ENCODE measurements at places on chromosomes 5 and 9.

GRCh38 chr9:104091708-104092107 lies 2.4 kb upstream of the SMC2 start:
- peak; percentile 38 for DNase-seq

DNA sequence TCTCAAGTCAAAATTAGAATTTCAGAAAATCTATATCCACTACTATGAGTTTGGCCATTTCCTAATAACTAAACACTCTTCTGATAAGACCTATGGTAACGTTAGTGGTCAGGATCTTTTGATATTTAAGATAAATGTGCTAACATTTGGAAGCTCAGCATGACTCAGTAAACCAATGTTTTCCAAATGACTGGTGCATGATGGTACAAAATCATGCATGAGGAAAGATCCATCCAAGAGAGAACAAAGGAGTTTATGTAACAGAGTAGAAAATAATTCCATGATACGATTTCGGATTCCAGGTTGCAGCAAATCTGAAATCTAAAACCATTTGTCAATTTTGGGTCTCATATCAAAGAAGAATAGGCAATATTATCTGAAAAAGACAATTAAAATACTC lies 279.2 kb downstream of the NSG2 start:
- DNase-seq: no peak

DNA sequence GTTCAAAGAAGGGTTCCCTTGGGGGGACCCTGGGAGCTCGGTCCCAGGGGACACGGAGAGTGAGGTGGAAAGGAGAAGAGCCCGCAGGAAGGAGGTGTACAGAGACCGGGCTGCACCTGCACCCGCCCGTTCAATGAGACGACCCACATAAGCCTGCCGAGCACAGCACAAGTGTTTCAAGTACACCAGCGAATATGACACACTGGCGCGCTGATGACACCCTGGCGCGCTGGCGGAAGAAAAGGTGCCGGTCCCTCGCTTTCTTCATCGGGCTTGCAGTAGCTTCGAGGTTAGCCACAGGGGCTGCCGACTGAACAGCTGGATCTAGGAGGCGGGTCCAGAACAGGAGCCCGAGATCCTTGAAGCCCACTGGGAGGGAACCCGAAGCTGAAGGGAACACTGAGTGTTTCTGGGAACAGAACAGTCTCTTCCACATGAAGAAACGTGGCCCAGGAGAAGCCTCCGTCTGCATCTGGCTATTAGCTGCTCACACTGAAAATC lies 1.4 kb downstream of the TBC1D9B start:
- no peak for DNase-seq

GRCh38 chr5:96327722-96328121 lies 105.3 kb downstream of the PCSK1 start:
- no peak for DNase-seq

DNA sequence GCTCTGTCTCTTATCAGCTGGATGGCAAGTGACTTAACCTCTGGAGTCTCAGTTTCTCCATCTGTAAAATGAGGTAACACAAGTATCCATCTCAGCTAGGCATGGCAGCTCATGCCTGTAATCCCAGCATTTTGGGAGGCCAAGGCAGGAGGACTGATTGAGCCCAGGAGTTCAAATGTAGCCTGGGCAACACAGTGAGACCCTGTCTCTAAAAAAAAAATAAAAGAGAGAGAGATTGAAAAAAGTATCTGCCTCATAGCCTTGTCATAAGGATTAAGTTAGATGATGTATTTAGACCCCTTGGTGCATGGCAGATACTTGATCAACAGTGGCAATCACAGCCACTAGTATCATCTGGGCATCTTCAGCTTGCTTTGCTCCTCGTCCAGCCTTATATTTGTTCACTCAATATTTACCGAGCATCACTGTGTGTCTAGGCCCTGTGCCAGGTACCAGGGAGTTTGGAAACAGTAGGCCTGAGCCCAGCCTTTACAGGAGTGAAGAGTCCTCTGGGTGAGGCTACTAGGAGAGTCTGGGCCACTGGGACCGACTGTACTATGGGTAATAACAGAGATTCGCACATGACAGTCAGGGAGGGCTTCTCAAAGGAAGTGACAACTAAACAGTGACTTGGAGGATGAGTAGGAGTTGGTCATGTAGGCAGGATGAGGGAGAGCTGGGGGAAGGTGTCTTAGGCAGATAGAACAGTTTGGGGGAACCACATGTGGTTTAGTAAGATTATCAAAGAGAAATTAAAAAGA lies 34.2 kb downstream of the CORO2A start:
- DNase-seq: no peak

DNA sequence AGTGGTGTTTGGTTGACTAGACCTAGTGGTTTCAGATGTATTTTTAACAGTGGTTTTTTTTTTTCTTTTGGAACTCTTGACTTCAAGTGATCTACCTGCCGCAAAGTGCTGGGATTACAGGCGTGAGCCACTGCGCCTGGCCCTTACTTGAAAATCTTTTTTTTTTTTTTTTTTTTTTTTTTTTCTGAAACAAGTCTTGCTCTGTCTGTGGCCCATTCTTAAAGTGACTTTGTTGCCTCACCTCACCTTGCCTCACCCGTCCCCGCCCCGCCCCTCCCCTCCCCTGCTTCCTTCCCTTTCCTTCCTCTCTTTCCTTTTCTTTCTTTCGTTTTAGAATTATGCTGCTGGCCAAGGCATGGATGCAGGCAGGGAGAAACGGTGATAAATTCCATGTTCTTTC lies 26.0 kb downstream of the GPBP1 start:
- DNase-seq: peak; percentile 52

GRCh38 chr5:72790186-72790585 lies 26.3 kb upstream of the TNPO1 start:
- DNase-seq: no peak

GRCh38 chr5:158777647-158778350 lies 321.9 kb downstream of the EBF1 start:
- no peak for DNase-seq

DNA sequence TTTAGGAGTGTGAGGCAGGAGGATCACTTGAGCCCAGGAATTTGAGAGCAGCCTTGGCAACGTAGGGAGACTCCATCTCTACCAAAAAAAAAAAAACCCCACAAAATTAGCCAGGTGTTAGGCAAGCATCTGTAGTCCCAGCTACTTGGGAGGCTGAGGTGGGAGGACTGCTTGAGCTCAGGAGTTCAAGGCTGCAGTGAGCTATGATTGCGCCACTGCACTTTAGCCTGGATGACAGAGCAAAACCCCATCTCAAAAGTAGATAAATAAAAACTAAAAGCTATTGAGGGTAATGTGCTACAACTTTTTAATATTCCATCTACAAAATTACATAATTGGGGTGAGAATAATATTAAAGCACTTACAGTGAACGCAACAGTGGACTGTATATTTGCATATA lies 5.9 kb downstream of the BDP1 start:
- no peak for DNase-seq

- DNase-seq: no peak
Measured at GRCh38 chr9:38415856-38416255, 8.4 kb downstream of the IGFBPL1 start.

All from KBM-7 (cell line).